GM23248 (cell line): ENCODE measurements at places on chromosomes 2 and 18.

DNA sequence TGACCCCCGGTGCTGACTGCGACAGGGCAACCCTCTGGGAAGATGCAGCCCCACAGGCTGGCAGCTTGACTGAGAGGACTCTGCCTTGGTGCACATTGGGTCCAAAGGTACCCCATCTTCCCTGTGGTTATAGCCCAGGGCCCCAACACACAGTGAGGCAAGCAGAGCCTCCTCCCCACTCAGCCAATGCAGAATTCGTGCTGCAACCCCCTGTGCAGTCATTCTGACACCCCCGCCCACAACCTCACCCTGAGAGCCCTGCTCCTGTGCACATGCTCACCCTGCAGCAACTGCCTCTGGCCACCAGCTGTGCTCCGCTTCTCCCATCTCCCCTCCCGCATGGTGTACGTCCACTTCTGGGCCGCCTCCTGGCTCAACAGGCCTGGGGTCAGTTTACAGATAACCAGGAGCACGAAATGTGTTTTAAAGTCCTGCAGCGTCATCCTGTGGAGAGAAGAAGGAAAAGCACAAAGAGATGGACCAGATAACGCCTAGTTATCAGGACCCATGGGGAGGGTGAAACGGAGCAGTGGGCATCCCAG lies 24.4 kb downstream of the CAPN14 start:
- peaks cover 5% of the 10 kb centered on the region; the same call in 1 of the 2 replicates for H3K27me3 ChIP-seq
- no peak overlapping the region for H3K4me3 ChIP-seq
- no peaks in the 10 kb centered on the region for H3K36me3 ChIP-seq
- DNase-seq: no peak
- H3K4me1 ChIP-seq: no peaks in the 10 kb centered on the region
- no peak overlapping the region for H3K27ac ChIP-seq

DNA sequence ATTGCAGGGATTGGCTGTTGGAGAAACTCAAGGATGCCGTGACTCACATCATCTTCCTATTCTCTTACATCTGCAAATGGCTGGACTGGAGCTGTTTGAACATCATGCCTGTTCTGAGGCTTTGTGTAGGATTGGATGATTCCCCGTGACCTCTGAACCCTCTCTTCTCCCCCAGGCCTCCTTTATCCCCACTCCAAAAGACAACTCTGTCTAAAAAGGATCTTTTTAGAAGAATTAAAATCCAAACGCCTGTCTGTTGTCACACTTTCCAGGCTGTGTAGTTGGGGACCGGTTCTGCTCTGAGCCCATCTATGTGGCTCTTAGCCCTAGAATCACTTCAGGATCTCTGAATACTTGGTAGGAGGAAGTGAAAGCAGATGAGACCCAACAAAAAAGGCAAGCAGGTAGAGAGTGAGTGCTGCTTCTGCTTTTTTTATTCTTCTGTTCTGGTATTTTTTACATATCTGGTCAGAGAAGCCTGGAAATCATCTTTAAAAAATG lies 565 bp downstream of the SP140 start:
- H3K4me3 ChIP-seq: no peak overlapping the region
- no peaks in the 10 kb centered on the region for H3K4me1 ChIP-seq
- H3K27ac ChIP-seq: no peak overlapping the region
- H3K27me3 ChIP-seq: no peaks in the 10 kb centered on the region

DNA sequence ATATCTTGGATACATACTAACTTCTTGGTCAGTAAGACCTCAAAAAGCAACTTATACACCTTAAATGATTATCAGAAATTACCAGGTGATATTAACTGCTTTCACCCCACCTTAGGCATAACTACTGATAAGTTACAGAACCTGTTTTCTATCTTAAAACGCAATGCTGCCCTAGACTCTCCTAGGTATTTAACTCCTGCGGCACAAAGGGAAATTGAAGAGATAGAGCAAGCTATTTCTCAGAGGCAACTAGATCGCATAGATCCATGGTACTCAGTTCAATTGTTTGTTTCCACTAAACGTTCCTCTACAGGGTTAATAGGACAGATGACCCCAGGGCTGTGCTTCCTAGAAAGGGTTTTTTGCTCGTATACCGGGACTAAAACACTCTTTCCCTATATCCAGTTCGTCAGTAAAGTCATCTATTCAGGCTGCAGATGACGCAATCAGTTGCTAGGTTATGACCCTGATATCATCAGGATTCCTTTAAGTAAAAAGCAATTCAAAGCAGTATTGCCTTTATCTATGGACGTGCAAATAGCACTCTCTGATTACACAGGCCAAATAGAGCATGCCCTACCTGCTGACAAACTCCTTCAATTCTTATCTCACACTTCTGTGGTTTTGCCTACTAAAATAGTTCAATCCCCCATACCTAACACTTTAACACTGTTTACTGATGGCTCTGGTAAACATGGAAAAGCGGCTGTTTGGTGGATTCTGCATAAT lies 62.3 kb upstream of the MYO3B start:
- no peaks in the 10 kb centered on the region for H3K27me3 ChIP-seq
- H3K36me3 ChIP-seq: no peaks in the 10 kb centered on the region
- H3K27ac ChIP-seq: no peak overlapping the region
- no peak overlapping the region for H3K4me3 ChIP-seq

DNA sequence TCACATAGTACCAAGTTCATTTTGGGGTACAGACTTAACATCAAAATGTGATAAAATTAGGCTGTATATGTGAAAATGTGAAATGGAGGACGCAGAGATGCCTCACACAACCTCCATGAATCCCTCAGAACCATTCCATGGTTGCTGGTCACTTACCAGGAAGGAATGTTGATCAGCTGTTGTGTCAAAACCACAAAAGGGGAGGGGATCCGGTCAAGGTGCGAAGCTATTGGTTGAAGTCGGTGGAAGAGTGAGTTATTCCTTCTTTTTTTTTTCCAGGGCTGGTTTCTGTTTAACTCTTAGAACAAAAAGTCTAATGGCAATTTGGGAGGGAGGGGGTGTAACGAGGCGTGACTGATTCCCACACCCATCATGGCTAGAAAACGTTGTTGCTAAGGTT lies 32.3 kb upstream of the REG3A start:
- no peak overlapping the region for H3K4me3 ChIP-seq
- no peaks in the 10 kb centered on the region for H3K4me1 ChIP-seq
- no peaks in the 10 kb centered on the region for H3K27me3 ChIP-seq
- H3K27ac ChIP-seq: no peak overlapping the region
- DNase-seq: no peak
- no peaks in the 10 kb centered on the region for H3K36me3 ChIP-seq

GRCh38 chr2:101038455-101039255 lies 36.6 kb downstream of the RPL31 start:
- no peaks in the 10 kb centered on the region for H3K27me3 ChIP-seq
- no peak overlapping the region for H3K27ac ChIP-seq
- H3K36me3 ChIP-seq: no peaks in the 10 kb centered on the region
- DNase-seq: peak; percentile 45
